ENCODE measurements at places on chromosomes 1 and 21. TPM values are rescaled to one million over a fixed set of nuclear protein-coding genes. Genes with fewer than 3 reads are reported as not detected.

- H3K4me1 ChIP-seq = no peaks in the 10 kb centered on the region
- DNase-seq = no peak
- peaks cover 18% of the 10 kb centered on the region for H3K27me3 ChIP-seq
- H3K27ac ChIP-seq = no peak overlapping the region
- H3K36me3 ChIP-seq = no peaks in the 10 kb centered on the region
These were observed 61.6 kb upstream of the TENT5B start for GRCh38 chr1:27074175-27074780.

GRCh38 chr1:17259233-17259873 is 10.5 kb downstream of the PADI3 start:
- no peak overlapping the region for H3K27ac ChIP-seq
- peaks cover 12% of the 10 kb centered on the region for H3K4me1 ChIP-seq
- H3K36me3 ChIP-seq = no peaks in the 10 kb centered on the region

GRCh38 chr21:36471254-36471723 is 8.6 kb downstream of the CLDN14 start:
- no peak overlapping the region for H3K4me3 ChIP-seq
- peak; percentile 9 for DNase-seq
- H3K4me1 ChIP-seq = peaks cover 15% of the 10 kb centered on the region
- no peak overlapping the region for H3K27ac ChIP-seq

DNA sequence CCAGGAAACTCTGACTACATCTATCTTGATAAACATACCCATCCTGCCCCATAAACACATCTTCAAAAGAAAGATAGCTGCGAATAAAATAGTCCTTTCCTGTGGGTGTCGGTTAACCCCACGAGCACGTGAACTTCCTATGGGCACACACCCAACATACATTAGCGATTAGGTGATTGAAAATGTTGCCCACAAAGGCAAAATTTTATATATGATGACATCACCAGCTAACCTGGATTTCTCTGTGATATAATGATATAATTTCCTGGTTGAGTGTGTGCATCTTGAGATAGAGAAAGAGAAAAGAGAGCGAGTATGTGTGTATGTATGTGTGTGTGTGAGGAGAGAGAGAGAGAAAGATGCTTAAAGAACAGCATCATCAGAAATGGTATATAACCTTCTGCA is 296.1 kb downstream of the PTPRC start:
- no peak overlapping the region for H3K4me3 ChIP-seq
- no peaks in the 10 kb centered on the region for H3K27me3 ChIP-seq
- H3K4me1 ChIP-seq = peaks cover 8% of the 10 kb centered on the region
- H3K36me3 ChIP-seq = peaks cover 15% of the 10 kb centered on the region

DNA sequence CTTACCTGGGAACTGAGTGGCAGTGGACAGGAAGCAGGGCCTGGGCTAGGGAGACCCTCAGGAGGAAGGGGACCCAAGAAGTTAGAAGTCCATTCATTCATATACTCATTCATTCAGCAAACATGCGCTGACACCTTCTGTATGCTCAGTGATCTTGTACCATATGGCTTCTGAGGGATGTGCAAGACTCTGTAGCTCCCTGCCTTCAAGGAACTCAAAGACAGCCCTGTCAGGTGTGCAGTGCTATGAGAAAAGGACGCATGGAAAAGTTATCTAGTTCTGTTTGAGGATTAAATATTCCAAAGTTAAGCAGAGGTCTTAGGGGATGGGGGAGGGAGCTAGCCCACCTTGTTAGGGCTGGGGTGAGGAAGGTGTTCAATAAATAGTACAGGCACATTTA is 12.5 kb downstream of the DMAP1 start:
- H3K4me1 ChIP-seq = no peaks in the 10 kb centered on the region
- H3K36me3 ChIP-seq = peaks cover 16% of the 10 kb centered on the region
- H3K27ac ChIP-seq = no peak overlapping the region
- no peak overlapping the region for H3K4me3 ChIP-seq

DNA sequence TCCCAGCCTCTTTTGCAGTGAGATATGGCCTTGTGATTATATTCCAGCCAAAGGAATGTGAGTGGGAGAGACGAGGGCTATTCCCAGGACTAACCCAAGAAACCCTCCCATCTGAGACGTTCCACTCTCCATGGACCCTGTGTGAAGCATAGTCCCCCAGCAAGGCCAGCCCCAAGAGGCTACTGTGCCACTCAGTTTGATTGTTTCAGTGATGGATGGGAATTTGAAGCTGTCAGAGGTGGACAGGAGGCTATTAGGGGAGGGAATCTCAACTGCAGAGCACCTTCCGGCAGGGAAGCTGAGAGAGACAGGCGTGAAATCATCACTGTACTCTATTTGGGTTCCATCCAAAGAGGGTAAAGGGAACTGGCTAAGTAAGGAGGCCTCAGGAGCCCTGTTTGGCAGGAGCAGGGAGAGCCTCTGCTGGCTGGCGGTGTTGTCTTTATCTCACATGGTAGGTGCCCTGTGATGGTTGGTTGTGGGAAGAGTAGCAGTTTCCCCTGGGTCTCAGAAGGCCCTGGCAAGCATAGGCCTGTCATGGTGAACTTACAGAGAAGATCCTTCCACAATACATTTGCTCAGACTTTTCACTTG is 3.4 kb upstream of the TEX35 start:
- no peak overlapping the region for H3K4me3 ChIP-seq
- DNase-seq = no peak
- H3K27me3 ChIP-seq = peaks cover under 1% of the 10 kb centered on the region
- H3K27ac ChIP-seq = no peak overlapping the region
- no peaks in the 10 kb centered on the region for H3K36me3 ChIP-seq
- no peaks in the 10 kb centered on the region for H3K4me1 ChIP-seq

DNA sequence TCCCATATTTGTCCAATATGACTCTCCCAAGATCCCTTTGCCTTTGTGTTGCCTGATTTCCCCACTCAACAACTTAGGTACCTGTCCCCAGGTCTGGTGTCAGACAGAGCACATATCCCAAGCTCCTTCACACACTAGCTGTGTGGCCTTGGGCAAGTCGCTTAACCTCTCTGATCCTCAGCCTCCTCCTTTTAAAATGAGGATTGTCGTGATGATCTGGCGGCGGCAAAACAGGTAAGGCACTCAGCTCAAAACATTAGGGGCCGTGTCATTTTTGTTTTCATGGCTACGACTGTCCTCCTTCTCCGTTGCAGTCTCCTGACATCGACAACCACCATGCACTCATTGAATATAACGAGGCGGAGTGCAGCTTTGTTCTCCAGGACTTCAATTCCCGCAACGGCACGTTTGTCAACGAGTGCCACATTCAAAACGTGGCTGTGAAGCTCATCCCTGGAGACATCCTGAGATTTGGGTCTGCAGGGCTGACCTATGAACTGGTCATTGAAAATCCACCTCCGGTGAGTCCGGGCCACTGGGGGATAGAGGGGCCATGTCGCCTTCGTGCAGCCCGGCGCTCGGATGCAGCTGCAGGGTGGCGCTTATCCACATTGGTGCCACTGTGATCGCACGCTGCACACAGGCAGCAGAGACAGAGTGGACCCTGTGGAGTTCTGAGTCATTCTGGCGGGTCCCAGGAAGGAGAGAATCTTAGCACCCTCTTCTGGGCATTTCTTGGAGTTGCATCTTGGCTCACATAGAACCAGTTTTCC is 25.2 kb downstream of the FHAD1 start:
- H3K36me3 ChIP-seq = no peaks in the 10 kb centered on the region
- H3K27ac ChIP-seq = no peak overlapping the region
- no peak overlapping the region for H3K4me3 ChIP-seq

DNA sequence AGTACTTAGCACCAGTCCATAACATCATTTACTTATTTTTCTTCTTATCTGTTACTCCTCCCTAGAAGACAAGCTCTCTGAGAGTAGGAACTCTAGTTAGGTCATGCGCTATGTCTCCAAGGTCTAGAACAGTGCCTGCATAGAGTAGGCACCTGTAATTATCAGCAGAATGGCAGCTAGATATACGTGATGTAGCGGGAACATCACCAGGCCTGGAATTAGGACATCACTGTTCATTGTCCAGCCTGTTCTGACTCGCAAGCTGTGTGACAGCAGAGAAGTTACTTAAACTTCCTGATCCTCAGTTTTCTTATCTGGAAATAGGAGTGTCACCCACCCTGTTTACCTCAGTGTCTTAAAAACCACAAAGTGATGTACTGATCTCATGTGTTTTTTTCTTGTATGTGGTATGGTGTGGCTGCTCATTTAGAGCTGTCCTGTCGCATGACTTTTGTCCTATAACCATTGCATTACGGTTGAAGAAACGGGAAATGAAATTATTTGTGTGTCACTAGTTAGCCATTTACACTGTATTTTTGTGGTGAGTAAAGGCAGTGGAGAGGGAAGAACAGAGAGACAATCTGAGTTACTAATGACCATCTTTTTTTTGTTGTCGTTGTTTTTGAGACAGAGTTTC is 37.1 kb upstream of the EXO1 start:
- no peak overlapping the region for H3K27ac ChIP-seq
- H3K27me3 ChIP-seq = no peaks in the 10 kb centered on the region
- peaks cover 5% of the 10 kb centered on the region for H3K4me1 ChIP-seq
- no peak overlapping the region for H3K4me3 ChIP-seq
- no peak for DNase-seq
- no peaks in the 10 kb centered on the region for H3K36me3 ChIP-seq

DNA sequence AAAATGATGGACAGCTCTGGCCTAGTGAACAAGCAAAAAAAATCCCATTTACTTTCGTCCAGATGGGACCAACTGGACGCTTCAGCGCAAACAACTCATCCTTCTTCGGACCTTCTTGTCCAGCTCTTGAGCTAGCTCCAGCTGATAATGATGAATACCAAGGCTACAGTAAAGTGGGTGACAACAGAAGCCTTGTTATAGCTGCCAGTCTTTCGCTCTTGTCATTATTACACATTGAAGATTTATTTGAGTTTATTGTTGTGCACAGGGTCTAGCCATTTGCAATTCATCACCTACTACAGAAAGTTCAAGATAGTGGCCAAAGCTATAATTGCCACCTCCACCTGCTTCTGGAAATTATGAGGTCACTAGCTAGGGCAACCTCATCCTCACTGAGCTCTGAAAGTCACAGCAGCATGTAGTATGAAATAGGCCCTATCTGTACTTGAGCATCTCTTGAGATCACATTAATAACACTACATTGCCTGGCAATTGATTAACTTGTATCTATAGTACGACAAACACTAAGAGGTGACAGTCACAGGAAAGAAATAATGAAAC is 76.9 kb downstream of the GPATCH2 start:
- H3K27me3 ChIP-seq = no peaks in the 10 kb centered on the region
- DNase-seq = no peak
- H3K27ac ChIP-seq = no peak overlapping the region
- no peaks in the 10 kb centered on the region for H3K4me1 ChIP-seq
- H3K4me3 ChIP-seq = no peak overlapping the region
- H3K36me3 ChIP-seq = no peaks in the 10 kb centered on the region

DNA sequence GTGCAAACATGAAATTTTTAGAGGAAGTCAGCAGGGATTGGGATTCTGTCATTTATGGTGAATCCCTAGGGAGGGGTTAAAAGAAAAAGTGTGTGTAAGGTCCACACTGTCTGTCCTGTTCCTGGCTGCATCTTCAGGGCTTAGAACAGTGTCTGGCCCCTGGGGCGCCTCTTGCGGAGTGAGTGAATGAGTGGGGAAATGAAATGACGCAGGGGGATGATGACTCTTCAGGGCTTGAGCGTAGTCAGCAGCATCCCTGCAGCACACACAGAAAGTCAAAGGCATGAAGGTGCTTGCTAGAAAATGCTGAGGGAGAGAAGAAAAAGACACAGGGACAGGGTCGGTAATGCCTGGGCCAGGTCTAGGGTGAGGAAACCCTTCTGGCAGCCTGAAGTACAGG is 57.8 kb downstream of the PGBD5 start:
- H3K27me3 ChIP-seq = no peaks in the 10 kb centered on the region
- no peak for DNase-seq
- H3K4me3 ChIP-seq = no peak overlapping the region
- H3K4me1 ChIP-seq = no peaks in the 10 kb centered on the region
- H3K36me3 ChIP-seq = peaks cover 9% of the 10 kb centered on the region
- H3K27ac ChIP-seq = no peak overlapping the region

- H3K4me3 ChIP-seq = no peak overlapping the region
- no peaks in the 10 kb centered on the region for H3K36me3 ChIP-seq
- no peaks in the 10 kb centered on the region for H3K4me1 ChIP-seq
These were observed 387.8 kb downstream of the KCNH1 start for GRCh38 chr1:210746024-210746731.

GRCh38 chr1:208002078-208002477 is 91.2 kb upstream of the CD34 start:
- no peaks in the 10 kb centered on the region for H3K36me3 ChIP-seq
- H3K4me3 ChIP-seq = no peak overlapping the region
- H3K4me1 ChIP-seq = no peaks in the 10 kb centered on the region

- H3K36me3 ChIP-seq = peaks cover 17% of the 10 kb centered on the region
- H3K4me3 ChIP-seq = no peak overlapping the region
- H3K27me3 ChIP-seq = peaks cover 4% of the 10 kb centered on the region
- no peak overlapping the region for H3K27ac ChIP-seq
- H3K4me1 ChIP-seq = peaks cover 27% of the 10 kb centered on the region
- no peak for DNase-seq
These were observed 119.7 kb downstream of the PPIAL4G start for GRCh38 chr1:148363439-148363810.

- H3K4me3 ChIP-seq = no peak overlapping the region
- no peaks in the 10 kb centered on the region for H3K4me1 ChIP-seq
- H3K27ac ChIP-seq = no peak overlapping the region
- H3K36me3 ChIP-seq = peaks cover 83% of the 10 kb centered on the region
- H3K27me3 ChIP-seq = no peaks in the 10 kb centered on the region
These were observed 1.3 kb downstream of the BCAN start for GRCh38 chr1:156643049-156643777.

GRCh38 chr1:224801844-224802490 is 127.5 kb upstream of the DNAH14 start:
- no peak for DNase-seq
- H3K4me1 ChIP-seq = no peaks in the 10 kb centered on the region
- no peak overlapping the region for H3K4me3 ChIP-seq
- H3K36me3 ChIP-seq = no peaks in the 10 kb centered on the region
- H3K27ac ChIP-seq = no peak overlapping the region

- H3K27me3 ChIP-seq = no peaks in the 10 kb centered on the region
- peaks cover 52% of the 10 kb centered on the region for H3K36me3 ChIP-seq
- peak; percentile 49 for DNase-seq
- peak overlapping the region; percentile 36 for H3K27ac ChIP-seq
- peak overlapping the region; percentile 81 for H3K4me3 ChIP-seq
- peaks cover 12% of the 10 kb centered on the region for H3K4me1 ChIP-seq
These were observed 14.3 kb upstream of the SPEN start for GRCh38 chr1:15833069-15833679.

GRCh38 chr1:155077758-155078445 is 735 bp upstream of the EFNA3 start:
- no peak overlapping the region for H3K27ac ChIP-seq
- peaks cover 23% of the 10 kb centered on the region for H3K36me3 ChIP-seq
- peak overlapping the region; percentile 58 for H3K4me3 ChIP-seq
- H3K27me3 ChIP-seq = peaks cover 90% of the 10 kb centered on the region
- no peak for DNase-seq
- peaks cover 39% of the 10 kb centered on the region for H3K4me1 ChIP-seq

GRCh38 chr21:20308586-20309315 is 689.5 kb upstream of the NCAM2 start:
- H3K27ac ChIP-seq = no peak overlapping the region
- no peaks in the 10 kb centered on the region for H3K4me1 ChIP-seq
- no peaks in the 10 kb centered on the region for H3K27me3 ChIP-seq
- DNase-seq = no peak
- no peak overlapping the region for H3K4me3 ChIP-seq
- H3K36me3 ChIP-seq = no peaks in the 10 kb centered on the region

Gene U2AF1
- total RNA-seq = 24.1 TPM

Gene CFHR3
- not detected for total RNA-seq

Gene CRNN
- not detected for total RNA-seq

Gene AGT
- 27.5 TPM for total RNA-seq

Gene PATJ
- 58.4 TPM for total RNA-seq

Gene OPRD1
- total RNA-seq = 0.07 TPM

Gene APCS
- total RNA-seq = not detected

Gene SLC25A24
- total RNA-seq = 41.0 TPM

Gene ARV1
- 17.1 TPM for total RNA-seq

Gene CTSS
- 144 TPM for total RNA-seq
